H9 (cell line): ENCODE measurements at places on chromosomes 3 and 15.

- DNase-seq: no peak
Measured at GRCh38 chr15:42408178-42408577, 48.9 kb downstream of the CAPN3 start.

- DNase-seq: peak; percentile 81
Measured at GRCh38 chr15:29821416-29822099, 710 bp downstream of the TJP1 start.

GRCh38 chr3:139611528-139611927 lies 66.2 kb downstream of the NMNAT3 start:
- DNase-seq: no peak

DNA sequence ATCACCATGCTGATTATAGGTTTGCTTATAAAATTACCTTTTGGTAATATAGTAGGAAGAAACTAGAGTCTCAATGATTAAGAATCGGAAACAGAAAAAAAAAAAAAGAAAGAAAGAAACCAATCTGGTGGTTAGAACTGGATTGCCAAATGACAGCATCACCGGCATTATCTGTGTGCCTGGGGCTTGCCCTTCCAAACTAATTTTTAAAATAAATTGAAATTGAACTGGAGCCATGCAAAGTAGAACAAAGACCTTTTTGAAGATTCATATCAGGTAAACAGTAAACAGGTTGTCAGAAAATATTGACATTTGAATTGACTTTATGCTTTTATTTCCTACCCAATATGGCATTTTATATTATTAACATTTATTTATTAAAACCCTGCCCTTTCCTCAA lies 11.2 kb upstream of the CPB1 start:
- DNase-seq: no peak

DNA sequence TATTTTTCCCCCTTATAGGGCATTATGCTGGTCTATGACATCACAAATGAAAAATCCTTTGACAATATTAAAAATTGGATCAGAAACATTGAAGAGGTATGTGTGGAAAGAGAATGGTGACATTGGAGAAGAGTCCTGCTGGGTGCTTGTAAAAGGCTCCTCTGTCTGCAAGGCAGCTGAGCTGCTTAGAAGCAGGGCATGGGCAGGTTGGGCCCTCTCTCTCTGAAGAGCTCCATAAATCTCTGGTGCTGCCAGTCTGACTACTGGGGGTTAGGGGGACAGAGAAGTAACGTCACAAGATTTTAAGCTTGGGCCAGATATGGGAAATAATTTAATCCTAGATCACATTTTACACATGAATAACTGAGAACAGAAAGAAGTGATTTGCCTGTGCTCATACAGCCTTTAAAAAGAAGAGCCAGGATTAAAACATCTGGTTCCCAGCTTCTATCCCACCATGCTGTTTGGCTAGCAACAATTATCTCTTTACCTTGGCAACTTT lies 21.9 kb upstream of the APH1B start:
- DNase-seq: no peak

DNA sequence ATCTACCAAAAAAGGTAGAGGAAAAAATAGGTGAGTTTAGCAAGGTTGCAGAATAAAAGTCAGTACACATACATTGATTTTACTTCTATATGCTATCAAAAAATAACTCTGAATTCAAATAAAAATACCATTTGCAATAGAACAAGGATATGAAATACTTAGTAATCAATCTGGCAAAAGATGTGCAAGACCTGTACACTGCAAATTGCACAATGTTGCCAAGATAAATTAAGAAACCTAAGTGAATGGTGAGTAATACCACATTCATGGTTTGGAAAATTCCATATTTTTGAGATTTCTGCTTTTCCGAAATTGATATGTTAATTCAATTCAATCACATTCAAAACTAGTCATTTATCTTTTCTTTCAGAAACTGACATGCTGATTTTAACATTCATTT lies 464.8 kb downstream of the EPHA3 start:
- no peak for DNase-seq

DNA sequence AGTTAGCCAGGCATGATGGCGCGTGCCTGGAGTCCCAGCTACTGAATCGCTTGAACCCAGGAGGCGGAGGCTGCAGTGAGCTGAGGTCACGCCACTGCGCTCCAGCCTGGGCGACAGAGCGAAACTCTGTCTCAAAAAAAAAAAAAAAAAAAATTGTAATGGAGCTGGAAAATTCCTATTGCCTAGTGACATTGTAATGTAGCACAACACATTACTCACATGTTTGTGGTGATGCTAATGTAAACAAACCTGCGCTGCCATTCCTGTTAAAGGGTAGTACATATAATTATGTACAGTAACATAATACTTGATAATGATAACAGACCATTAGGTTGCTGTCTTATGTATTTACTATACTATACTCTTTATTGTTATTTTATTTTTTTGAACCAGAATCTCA lies 39.1 kb downstream of the KNL1 start:
- DNase-seq: no peak

- no peak for DNase-seq
Measured at GRCh38 chr15:35141743-35142471, 56.8 kb upstream of the NANOGP8 start.

DNA sequence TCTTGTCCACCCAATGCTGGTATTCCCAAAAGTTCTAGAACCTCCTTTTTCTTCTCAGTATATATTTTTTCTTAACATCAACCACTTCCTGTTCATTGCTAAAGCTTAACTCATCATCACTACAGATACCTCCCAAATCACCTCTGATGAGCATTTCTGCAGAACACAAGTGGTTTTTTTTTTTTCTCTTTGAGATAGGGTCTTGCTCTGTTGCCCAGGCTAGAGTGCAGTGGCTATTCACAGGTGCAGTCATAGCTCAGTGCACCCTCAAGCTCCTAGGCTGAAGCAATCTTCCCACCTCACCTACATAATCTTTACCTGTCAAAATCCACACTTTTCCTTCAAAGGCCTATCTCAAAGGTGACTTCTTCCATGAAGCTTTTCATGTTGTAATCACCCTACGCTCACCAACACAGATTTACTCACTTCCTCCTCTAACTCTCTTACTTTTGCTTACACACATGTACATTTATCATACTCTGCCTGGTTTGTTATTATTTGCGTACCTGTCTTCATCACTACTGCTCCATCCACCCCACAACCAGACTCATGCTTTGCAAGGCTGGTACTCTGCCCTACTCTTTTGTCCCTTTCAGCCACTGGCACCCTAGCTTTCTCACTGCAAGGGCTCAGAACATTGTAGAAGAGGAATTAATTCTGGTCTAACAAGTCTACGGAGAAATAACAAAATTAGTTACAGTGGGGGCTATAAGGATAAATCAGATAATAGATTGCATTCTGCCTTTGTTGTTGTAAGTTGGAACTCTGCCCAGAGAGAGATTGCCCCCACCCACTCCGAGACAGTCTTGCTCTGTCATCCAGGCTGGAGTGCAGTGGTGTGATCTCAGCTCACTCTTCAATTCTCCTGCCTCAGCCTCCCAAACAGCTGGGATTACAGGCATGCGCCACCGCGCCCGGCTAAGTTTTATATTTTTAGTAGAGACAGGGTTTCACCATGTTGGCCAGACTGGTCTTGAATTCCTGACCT lies 27.5 kb downstream of the HERC1 start:
- DNase-seq: no peak

DNA sequence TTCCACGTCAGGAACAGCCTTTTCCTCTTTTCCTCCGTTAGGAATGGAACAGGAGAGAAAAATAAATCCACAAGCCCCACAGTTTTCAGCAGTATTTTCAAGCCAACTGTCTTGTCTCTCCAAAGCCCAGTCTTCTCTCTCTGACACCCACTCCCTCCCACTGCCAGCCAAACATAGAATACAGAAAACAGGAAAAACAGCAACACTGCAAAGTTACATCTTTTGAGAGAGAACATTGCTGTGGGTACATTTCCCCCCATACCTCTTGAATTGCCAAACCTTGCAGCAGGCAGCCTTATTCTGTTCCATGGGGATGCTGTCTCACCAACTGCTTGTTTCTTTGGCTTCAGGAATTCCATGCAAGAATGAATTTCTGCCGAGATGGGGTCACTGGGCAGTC lies 355.7 kb upstream of the UMPS start:
- DNase-seq: no peak

DNA sequence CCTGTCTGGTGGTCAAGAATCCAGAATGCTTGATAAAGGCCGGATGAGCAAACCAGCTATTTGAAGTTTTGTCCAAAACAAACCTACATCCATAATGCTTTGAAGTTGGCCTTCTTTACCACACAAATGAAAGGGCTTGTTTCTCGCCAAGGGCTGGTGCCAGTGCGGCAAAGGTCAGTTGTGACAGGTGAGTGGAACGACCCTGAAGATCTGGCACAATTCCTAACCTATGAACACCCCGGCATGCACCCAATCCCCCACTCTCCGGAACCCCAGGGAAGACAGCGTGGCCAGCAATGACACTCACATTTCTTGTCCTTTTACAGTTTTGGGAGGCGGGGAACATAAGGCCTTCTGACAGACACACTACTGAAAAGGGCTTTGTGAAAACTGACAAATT lies 90.6 kb downstream of the ATP10A start:
- DNase-seq: no peak

- peak; percentile 67 for DNase-seq
Measured at GRCh38 chr3:185253645-185254410, at the start of gene EHHADH. TSS of gene EHHADH (minus strand) at chr3:185254049. CDS start at chr3:185254022, 27 bp downstream.

- no peak for DNase-seq
Measured at GRCh38 chr3:12830785-12831156, 10.6 kb downstream of the RPL32 start.

GRCh38 chr3:111538111-111538510 lies 3.9 kb upstream of the CD96 start:
- no peak for DNase-seq

- no peak for DNase-seq
Measured at GRCh38 chr3:134883697-134884385, 88.8 kb downstream of the EPHB1 start.

DNA sequence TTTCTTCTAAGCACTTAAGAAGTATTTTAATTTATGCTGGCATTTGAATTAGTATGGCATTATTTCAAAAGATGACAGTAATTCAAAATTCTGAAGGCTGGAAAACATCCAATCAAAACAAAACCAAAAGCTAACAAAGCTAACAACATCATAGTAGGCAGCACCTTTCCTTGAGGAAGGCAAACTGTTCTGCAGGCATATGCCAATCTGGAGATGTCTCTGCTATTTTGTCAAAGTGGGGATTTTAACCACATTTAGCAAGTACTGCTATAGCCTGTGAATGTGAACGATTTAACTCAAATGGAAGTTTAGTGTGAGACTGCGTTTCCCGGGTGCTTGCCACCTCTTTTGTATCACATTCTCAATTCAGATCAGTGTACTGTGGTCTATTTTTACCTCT lies 16.7 kb upstream of the GABRA5 start:
- DNase-seq: no peak

- DNase-seq: peak; percentile 94
Measured at GRCh38 chr3:160399125-160400029, at the start of the genes IFT80 and SMC4. TSS of gene IFT80 (minus strand) at chr3:160399225. CDS start at chr3:160384600, 14,625 bp downstream. TSS of gene SMC4 (plus strand) at chr3:160399650. CDS start at chr3:160400827, 1,177 bp downstream.

DNA sequence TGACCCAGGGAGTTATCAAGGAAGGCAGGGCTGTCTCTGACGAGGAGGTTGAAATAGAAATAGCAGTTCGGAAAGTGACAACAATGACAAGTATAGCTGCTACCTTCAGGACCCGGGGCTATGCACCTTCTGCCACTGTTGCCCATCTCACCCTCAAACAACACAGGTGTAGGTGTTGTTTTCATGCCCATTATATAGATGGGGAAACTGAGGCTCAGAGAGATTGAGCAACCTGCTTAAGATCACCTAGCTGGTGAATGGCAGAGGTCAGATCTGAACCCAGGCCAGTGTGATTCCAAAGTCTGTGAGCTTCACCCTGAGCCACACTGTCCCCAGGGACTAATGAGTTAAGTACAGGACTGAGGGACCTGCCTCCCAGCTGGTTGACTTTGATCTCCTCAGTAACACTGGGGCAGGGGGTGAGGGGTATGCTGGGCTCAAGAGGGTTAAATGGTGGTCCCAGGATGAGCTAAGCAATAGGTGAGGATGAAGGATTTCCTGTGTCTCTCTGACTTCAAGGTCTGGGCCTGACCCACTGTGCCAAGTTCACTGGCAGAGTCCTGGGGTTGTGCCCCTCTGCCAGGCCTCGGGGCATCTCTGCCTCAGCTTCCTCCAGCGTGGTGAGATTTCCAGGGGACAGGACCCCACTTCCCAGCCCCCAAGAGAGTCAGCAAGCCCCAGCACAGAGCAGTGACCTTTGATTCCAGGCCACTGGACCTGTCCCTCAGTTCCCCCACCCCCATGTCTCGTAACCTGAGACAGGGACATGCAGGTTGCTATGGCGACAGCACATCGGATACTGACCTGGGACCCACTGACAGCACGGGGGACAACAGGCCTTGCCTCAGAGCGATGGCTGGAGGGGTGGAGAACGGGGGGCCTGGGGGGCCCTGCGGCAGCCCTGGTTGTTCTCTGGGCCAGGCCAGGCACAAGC lies 35.0 kb downstream of the ATP2B2 start:
- DNase-seq: peak; percentile 65

DNA sequence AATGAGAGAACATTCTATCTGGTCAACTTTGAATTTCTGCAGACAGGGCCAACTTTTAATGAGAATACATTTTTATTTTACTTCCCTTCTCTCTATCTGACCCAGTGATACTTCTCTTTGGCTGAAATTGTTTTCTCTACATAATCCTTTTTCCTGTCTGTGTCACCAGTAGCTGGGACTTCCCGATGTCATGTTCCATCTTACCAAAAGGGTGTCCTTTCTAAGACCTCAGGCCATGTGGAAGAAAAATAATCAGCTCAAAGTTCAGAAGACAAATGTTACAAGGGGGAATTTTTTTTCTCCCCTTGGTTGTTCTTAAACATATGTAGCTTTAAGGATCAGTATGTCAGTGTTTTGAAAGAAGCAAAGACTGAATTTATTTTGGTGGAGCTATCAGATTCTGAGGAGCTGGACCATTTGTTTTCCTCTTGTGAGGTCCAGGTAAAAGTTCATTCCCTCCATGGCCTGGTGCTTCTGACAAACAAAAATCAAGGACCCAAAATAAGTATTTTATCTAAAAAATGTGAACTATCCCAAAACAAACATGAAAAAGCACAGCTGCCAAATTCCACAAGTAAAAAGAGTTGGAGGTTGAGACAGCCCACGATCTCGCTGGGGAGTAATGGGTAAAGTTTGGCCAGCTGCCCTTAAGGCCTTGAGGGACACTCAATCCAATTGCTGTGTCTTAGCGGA lies 859.4 kb upstream of the NR2F2 start:
- no peak for DNase-seq

DNA sequence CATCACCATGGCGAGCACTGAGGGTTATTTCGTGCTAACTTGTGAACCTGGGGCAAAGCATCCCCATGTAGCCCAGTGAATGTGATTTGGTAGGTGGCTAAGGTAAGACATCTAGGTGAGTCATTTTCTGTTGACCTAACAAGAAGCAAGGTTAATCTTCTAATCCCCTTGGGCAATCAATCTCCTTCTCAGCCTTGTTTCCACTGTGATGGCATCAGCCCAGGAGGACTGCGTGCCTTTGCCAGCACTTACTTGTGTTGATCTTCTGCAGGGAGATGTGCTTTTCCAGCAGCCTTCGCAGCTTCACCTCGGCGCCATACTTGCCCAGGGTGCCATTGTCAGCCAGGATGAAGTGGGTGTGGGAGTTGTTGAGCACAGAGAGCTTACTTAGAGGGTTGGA lies 35.7 kb downstream of the TRPM1 start:
- DNase-seq: no peak

- no peak for DNase-seq
Measured at GRCh38 chr3:38545983-38546382, 49.8 kb downstream of the EXOG start.

GRCh38 chr15:23539892-23540291 lies 25.6 kb upstream of the MKRN3 start:
- no peak for DNase-seq

- DNase-seq: peak; percentile 86
Measured at GRCh38 chr3:184289426-184289938, 9.6 kb upstream of the PSMD2 start.

- no peak for DNase-seq
Measured at GRCh38 chr3:15977090-15977489, 179.3 kb upstream of the ANKRD28 start.
